ENCODE measurements at places on chromosomes 1 and 21. TPM values are rescaled to one million over a fixed set of nuclear protein-coding genes. Genes with fewer than 3 reads are reported as not detected.
A peak's percentile ranks its signal among the peaks of the same experiment; 100 is the strongest.

DNA sequence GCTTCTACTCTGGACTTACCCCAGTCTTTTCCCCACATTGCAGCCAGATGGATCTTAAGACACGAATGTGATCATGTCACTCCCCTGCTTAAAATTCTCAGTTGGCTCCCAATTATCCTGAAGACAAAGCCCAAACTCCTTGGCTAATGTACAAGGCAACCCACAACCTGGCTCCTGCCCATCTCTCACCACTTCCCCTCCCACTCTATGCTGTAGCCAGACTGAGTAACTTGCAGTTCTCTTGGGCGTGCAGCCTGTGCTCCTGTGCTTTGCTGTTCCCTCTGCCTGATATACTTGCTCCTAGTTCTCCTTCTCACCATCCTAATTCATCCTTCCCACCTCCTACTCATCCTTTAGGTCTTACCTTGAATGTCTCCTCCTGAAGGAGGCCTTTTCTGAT is 56.2 kb downstream of the LGR6 start:
- no peak overlapping the region for H3K27ac ChIP-seq
- H3K4me3 ChIP-seq = no peak overlapping the region
- peaks cover 8% of the 10 kb centered on the region for H3K27me3 ChIP-seq
- no peaks in the 10 kb centered on the region for H3K4me1 ChIP-seq

DNA sequence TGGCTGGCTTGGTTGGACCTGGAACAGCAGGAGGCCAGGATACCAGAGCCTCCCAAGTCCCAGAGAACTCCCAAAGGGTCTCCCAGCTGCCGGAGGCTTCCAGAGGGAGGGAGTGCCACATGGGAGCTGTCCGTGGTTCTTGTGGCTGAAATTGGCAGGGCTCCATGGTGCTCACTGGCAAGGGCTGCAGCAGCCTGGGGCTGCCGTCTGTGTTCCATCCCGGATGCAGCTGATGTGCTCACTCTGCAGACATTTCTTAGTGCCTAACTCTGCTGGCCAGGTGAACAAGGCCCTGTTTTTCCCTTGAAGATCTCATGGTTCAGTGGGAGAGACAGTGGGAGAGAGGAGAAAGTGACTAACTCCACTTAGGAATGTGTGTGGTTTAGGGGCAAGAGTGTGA is 261.1 kb downstream of the CAMTA1 start:
- H3K4me3 ChIP-seq = no peak overlapping the region
- H3K27ac ChIP-seq = no peak overlapping the region
- peak; percentile 42 for DNase-seq
- no peaks in the 10 kb centered on the region for H3K27me3 ChIP-seq
- no peaks in the 10 kb centered on the region for H3K4me1 ChIP-seq

- H3K27me3 ChIP-seq = peaks cover 21% of the 10 kb centered on the region
- DNase-seq = no peak
- no peaks in the 10 kb centered on the region for H3K4me1 ChIP-seq
- no peak overlapping the region for H3K27ac ChIP-seq
- no peaks in the 10 kb centered on the region for H3K36me3 ChIP-seq
Observed at GRCh38 chr21:38643404-38644023, 145.2 kb upstream of the ERG start.

SLAMF7 gene
- total RNA-seq = not detected

ZNF124 gene
- total RNA-seq = 25.6 TPM

FAM151A gene
- not detected for total RNA-seq

DNA sequence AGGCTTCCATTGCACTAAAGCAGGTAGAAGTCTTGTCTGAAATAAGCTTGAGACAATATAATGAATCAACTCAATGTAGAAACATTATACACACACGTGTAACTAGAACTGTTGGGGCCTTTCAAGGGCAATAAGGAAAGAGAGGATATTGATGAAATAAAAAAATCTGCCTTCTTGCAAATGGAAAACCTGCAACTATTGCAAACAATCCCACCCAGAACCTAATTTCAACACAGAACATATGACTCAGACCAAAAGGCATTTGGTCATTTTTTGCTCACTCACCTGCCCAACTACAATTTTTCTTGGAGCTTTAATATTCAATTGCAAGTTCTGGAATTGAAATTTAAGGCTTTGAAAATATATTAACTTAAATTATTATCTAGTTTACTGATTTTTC is 900.1 kb downstream of the TTLL7 start:
- no peaks in the 10 kb centered on the region for H3K4me1 ChIP-seq
- H3K27me3 ChIP-seq = no peaks in the 10 kb centered on the region
- no peaks in the 10 kb centered on the region for H3K36me3 ChIP-seq
- H3K4me3 ChIP-seq = no peak overlapping the region

DNA sequence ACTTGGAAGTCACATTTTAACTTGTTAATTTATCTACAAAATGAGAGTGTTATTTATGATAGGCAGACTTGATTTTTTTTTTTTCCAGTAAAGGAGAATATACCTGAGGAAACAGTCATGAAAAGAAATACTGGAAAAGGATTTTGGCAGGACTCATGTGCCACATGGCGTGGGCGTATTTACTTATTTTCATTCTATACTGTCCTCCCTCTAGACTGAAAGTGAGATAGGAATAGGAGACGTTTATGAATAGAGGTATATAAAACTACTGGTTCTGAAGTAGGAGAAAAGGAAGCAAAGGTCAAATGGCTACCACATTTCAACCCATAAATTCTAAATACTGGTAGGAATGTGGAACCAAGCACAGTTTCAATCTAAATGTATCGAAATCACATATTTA is 94.8 kb upstream of the MPC2 start:
- DNase-seq = no peak
- H3K4me3 ChIP-seq = no peak overlapping the region
- no peaks in the 10 kb centered on the region for H3K36me3 ChIP-seq
- H3K27ac ChIP-seq = no peak overlapping the region

TRIM67 gene
- not detected for total RNA-seq

DNA sequence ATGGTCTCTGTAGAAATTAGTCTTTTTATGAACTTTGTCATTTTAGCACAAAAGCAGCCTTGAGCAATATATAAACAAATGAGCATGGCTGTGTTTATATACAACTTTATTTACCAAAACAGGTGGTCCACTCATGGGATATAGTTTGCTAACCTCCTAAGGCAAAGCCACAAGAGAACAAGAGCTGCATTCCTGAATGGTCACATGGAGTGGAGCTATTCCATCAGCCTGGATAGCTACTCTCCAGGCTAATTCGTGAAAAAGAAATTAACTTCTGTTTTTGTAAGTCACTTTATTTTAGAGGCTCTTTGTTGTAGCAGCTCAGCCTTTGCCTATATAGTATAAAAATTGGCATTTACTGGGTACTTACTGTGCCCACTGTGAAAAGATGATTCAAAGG is 163.3 kb upstream of the FAM78B start:
- no peak for DNase-seq
- no peaks in the 10 kb centered on the region for H3K4me1 ChIP-seq
- no peaks in the 10 kb centered on the region for H3K36me3 ChIP-seq
- no peak overlapping the region for H3K27ac ChIP-seq

SAMD11 gene
- total RNA-seq = not detected

GRCh38 chr1:22731924-22732720 is 21.5 kb downstream of the EPHB2 start:
- H3K27me3 ChIP-seq = no peaks in the 10 kb centered on the region
- no peaks in the 10 kb centered on the region for H3K36me3 ChIP-seq
- H3K27ac ChIP-seq = no peak overlapping the region
- no peak overlapping the region for H3K4me3 ChIP-seq

- no peaks in the 10 kb centered on the region for H3K4me1 ChIP-seq
- no peak overlapping the region for H3K27ac ChIP-seq
- no peaks in the 10 kb centered on the region for H3K27me3 ChIP-seq
- DNase-seq = no peak
- H3K36me3 ChIP-seq = no peaks in the 10 kb centered on the region
Observed at GRCh38 chr1:152954436-152954835, 7.4 kb downstream of the SPRR5 start.

DNA sequence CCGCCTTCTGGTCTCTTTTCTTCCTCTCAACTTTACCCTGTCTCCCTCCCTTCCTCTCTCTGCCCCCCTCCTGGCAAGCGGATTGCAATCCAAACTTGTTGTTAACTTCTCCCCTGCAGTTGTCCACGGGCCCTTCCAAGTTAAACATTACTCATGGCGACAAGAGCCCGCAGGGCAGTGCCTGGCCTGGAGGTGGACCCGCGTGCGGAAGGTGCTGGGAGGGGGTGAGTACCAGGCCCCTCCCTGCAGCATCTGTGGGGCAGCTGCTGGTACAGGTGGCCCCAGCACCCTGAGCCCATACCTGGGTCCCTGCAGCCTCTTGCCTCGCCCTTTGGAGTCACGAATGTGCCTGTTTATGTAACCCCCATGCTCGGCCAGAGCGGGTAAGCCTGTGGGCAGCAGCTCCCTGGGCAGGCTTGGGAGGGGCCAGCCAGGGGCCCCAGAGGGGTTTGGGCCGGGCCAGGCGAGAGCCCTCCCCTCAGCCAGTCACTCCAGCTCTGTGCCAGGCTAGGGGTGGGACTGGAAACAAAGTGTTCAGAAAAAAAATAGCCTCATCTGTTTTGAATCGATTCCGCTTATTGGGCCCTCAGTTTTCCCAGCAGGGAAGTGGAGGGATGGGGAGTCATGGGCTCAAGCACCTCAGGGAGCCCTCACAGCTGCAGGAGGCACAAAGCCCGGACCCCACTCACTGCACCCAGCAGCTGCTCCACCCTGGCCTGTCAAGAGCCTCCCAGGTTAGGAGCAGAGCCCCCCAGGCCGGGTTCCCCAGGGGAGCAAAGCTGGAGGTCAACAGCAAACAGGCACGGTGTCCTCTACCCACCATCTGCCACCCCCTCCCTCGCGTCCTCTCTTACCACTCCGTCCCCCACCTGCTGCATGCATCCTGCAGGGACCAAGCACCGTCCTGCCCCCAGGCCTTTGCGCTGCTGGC is 14.0 kb upstream of the FAAP20 start:
- H3K27me3 ChIP-seq = no peaks in the 10 kb centered on the region
- H3K36me3 ChIP-seq = no peaks in the 10 kb centered on the region
- peak; percentile 76 for DNase-seq
- H3K27ac ChIP-seq = peak overlapping the region; percentile 30
- H3K4me3 ChIP-seq = no peak overlapping the region

- no peak for DNase-seq
- H3K36me3 ChIP-seq = no peaks in the 10 kb centered on the region
- H3K27me3 ChIP-seq = peaks cover 9% of the 10 kb centered on the region
- H3K27ac ChIP-seq = no peak overlapping the region
- no peaks in the 10 kb centered on the region for H3K4me1 ChIP-seq
Observed at GRCh38 chr21:42413500-42413899, 9.8 kb downstream of the UBASH3A start.

DNA sequence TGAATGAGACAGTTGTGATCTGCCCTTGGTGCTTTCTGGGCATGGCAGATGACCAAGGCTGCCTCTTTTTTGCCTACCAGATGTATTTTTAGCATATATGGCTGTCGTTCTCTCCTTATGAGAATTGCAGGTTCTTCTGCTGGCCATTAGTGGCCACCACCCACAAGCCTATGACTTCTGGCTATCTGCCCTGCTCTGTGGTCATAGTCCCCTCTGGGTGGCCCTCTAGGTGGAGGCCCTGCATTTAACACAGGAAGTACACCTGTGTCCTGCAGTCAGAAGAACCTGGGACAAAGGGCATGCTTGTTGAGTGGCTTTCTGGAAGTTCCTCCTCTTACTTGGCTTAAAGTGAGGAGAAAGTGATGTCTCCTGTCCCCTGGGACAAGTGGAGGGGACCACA is 6.5 kb downstream of the FCAMR start:
- no peaks in the 10 kb centered on the region for H3K4me1 ChIP-seq
- no peak for DNase-seq
- H3K36me3 ChIP-seq = no peaks in the 10 kb centered on the region

GRCh38 chr1:78483903-78484302 is 6.9 kb upstream of the PTGFR start:
- DNase-seq = no peak
- no peaks in the 10 kb centered on the region for H3K36me3 ChIP-seq
- H3K4me1 ChIP-seq = no peaks in the 10 kb centered on the region
- no peak overlapping the region for H3K27ac ChIP-seq
- no peak overlapping the region for H3K4me3 ChIP-seq

PRDM16 gene
- not detected for total RNA-seq

GRCh38 chr1:228646717-228647522 is 88.4 kb upstream of the RHOU start:
- H3K4me1 ChIP-seq = peaks cover 4% of the 10 kb centered on the region
- H3K36me3 ChIP-seq = no peaks in the 10 kb centered on the region
- peak; percentile 5 for DNase-seq
- H3K27me3 ChIP-seq = peaks cover 25% of the 10 kb centered on the region

- no peaks in the 10 kb centered on the region for H3K4me1 ChIP-seq
- no peaks in the 10 kb centered on the region for H3K36me3 ChIP-seq
- H3K27ac ChIP-seq = no peak overlapping the region
- DNase-seq = no peak
- H3K27me3 ChIP-seq = no peaks in the 10 kb centered on the region
- H3K4me3 ChIP-seq = no peak overlapping the region
Observed at GRCh38 chr1:41474490-41475271, 9.8 kb downstream of the EDN2 start.

SNIP1 gene
- 19.6 TPM for total RNA-seq

DNA sequence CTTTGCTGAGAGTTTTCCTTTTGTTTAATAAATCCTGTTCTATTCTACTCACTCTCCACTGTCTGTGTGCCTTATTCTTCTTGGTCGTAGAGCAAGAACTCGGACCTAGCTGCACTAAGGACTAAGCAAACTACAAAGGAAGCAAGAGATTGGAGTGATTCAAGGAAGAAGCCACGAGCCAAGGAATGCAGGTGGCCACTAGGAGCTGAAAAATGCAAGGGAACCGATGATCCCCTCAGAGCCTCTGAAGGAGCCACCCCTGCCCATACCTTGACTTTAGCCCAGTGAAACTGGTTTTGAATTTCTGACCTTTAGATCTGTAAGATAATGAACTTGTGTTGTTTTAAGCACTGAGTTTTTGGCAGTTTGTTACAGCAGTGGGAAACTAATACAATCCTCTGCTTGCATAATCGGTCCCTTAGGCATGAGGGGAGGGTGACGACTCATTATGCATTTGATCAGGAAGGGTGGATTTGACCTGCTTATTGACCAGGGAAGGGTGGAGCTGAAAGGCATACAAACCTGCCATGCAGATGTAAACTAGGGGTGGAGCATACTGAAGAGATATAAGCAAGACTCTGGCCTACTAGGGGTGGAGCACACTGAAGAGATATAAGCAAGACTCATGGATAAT is 6.2 kb upstream of the CA6 start:
- no peaks in the 10 kb centered on the region for H3K36me3 ChIP-seq
- H3K27me3 ChIP-seq = no peaks in the 10 kb centered on the region
- H3K4me3 ChIP-seq = no peak overlapping the region
- H3K4me1 ChIP-seq = peaks cover 15% of the 10 kb centered on the region
- DNase-seq = no peak

HENMT1 gene
- total RNA-seq = 4.4 TPM

CD34 gene
- 174 TPM for total RNA-seq

DNA sequence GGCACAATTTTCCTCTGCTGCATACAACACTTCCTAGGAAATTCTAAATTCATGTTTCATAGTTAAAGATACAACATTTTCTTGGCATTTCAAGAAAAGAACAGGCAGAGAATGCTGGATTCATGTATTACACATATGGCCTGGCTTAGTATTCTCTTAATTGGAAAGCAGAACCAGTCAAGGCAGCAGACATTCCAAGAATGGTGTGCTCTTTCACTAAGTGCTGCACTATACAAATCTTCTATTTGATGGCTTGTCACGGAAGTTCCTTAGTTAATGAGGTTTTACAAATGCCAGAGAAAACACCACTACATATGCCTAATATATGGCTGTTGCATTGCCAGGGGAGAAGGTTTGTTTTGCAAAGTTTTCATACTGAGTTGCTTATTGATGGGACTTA is 80.8 kb upstream of the DYNLT5 start:
- no peaks in the 10 kb centered on the region for H3K36me3 ChIP-seq
- no peak overlapping the region for H3K4me3 ChIP-seq
- peaks cover 6% of the 10 kb centered on the region for H3K4me1 ChIP-seq
- H3K27ac ChIP-seq = no peak overlapping the region
- DNase-seq = no peak

- H3K36me3 ChIP-seq = no peaks in the 10 kb centered on the region
- no peak for DNase-seq
- no peak overlapping the region for H3K27ac ChIP-seq
- no peak overlapping the region for H3K4me3 ChIP-seq
- no peaks in the 10 kb centered on the region for H3K27me3 ChIP-seq
Observed at GRCh38 chr1:38186566-38186965, 140.0 kb upstream of the POU3F1 start.
